Pancreas (tissue), 10 donors: ENCODE measurements at places on chromosomes 3 and 15.

DNA sequence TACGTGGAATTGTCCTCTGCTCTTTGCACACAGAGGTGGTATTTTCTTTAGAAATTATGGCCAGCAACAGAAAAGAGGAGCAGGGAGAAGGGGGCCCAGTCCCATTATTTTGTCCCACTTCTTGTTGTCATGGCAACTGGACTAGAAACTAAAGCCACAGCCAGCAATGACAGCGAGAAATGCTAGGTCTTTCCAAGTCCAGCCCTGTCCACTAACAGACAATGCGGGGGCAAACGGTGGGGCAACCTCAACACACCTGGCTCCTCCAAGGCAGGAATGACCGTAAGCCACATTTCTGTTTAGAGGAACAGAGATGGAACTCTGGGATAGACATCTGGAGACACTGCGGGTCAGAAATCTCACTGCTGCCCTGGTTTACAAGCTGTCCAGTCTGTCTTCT is 107.3 kb downstream of the RFTN1 start:
- no peak for DNase-seq
- no peaks in the 10 kb centered on the region for H3K4me1 ChIP-seq
- no peak overlapping the region for H3K27ac ChIP-seq
- H3K4me3 ChIP-seq: no peak overlapping the region

- no peaks in the 10 kb centered on the region for H3K4me1 ChIP-seq
- no peaks in the 10 kb centered on the region for H3K36me3 ChIP-seq
- DNase-seq: no peak
- no peak overlapping the region for H3K27ac ChIP-seq
Observed at GRCh38 chr3:175179055-175179454, 319.9 kb downstream of the NAALADL2 start.

DNA sequence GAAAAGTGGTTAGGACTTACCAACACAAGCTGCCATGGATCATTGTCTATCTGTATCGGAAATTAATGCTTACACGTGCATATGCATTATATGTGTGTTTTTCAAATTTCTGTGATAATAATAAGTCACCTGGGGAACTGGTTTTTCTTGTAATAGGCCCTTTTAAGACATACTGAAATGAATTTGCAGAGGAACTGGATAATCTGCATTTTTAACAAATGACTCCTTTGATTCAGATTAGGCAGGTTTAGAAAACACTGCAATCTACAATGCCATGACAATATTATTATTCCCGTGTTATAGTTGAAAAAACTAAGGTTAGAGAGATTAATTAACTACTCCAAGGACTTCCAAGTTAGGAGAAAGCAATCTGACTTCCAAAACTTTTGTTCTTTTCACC is 23.4 kb downstream of the STRIT1 start:
- no peaks in the 10 kb centered on the region for H3K27me3 ChIP-seq
- no peak overlapping the region for H3K4me3 ChIP-seq
- no peak for DNase-seq
- H3K36me3 ChIP-seq: no peaks in the 10 kb centered on the region
- no peaks in the 10 kb centered on the region for H3K4me1 ChIP-seq

GRCh38 chr3:72523429-72524151 is 324.7 kb downstream of the SHQ1 start:
- no peaks in the 10 kb centered on the region for H3K27me3 ChIP-seq
- no peak overlapping the region for H3K27ac ChIP-seq
- no peaks in the 10 kb centered on the region for H3K36me3 ChIP-seq
- DNase-seq: no peak
